GM12878 (cell line): ENCODE measurements at places on chromosomes 11 and 22. TPM values are rescaled to one million over a fixed set of nuclear protein-coding genes. Genes with fewer than 3 reads are reported as not detected.

DNA sequence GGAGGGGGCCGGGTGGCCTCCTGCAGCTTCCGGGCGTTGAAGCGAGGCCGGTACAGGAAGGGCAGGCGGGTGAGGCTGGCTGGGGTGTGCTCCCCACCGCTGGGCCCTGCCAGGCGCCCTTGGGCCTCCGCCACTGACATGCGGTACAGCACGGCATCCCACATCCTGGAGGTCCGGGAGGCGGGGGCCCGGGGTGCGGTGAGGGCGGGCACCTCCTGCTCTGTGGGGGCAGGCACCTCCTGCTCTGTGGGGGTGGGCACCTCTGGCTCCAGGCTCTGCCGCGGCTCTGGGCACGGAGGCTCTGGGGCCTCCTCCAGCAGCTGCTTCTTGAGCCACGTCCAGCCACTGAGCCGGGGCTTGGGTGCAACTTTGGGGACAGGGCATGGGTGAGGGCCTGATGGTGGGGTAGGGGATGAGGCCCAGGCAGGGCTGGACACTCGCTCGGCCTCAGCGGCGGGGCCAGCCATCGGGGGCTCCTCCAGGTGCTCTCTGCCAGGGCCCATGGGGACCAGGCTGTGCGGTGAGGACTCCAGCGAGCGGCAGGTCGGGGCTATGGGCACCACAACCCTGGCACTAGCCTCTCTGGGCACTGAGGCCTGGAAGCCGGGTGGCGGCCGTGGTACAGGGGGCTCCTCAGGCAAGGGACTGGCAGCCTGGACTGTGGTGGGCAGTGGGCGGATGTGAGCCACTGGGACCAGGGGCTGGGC lies 2.3 kb downstream of the PRR33 start:
- H3K36me3 ChIP-seq, result peaks cover 24% of the 10 kb centered on the region
- no peaks in the 10 kb centered on the region for H3K4me1 ChIP-seq
- H3K27ac ChIP-seq, result no peak overlapping the region

GRCh38 chr11:123409456-123410217 lies 20.4 kb upstream of the GRAMD1B start:
- no peaks in the 10 kb centered on the region for H3K27me3 ChIP-seq
- H3K4me3 ChIP-seq, result no peak overlapping the region
- no peaks in the 10 kb centered on the region for H3K36me3 ChIP-seq
- peaks cover 55% of the 10 kb centered on the region for H3K4me1 ChIP-seq
- DNase-seq, result peak; percentile 67
- H3K27ac ChIP-seq, result peak overlapping the region; percentile 13

- DNase-seq, result no peak
- no peak overlapping the region for H3K4me3 ChIP-seq
- H3K27ac ChIP-seq, result no peak overlapping the region
- no peaks in the 10 kb centered on the region for H3K4me1 ChIP-seq
Observed at GRCh38 chr11:61273178-61274078, 21.7 kb downstream of the VWCE start.

DNA sequence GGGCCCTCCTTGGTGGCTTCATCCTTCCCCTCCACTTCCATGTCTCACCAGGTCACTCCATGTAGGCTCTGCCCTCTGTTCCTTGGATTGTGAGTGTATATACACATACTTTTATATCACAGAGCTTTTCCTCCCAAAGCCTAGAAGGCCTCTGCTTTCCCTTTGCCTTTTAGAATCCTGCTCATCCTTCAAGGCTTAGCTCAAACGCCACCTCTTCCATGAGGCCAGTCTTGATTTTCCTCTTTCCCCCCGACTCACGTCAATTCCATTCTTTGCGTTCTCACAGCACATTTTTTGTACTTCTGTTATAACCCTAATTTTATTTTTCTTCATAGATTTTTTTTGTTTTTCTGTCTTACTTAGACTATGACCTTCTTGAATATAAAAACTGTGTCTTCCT lies 3.8 kb downstream of the ABCG4 start:
- H3K27me3 ChIP-seq, result peaks cover 17% of the 10 kb centered on the region
- H3K36me3 ChIP-seq, result no peaks in the 10 kb centered on the region
- no peak overlapping the region for H3K4me3 ChIP-seq
- H3K27ac ChIP-seq, result no peak overlapping the region

The TNNI2 gene
- polyA plus RNA-seq, result not detected in 2 replicates
